Articular chondrocyte of knee joint (primary cell): ENCODE measurements at places on chromosomes 2 and 18. TPM values are rescaled to one million over a fixed set of nuclear protein-coding genes. Genes with fewer than 3 reads are reported as not detected.

The MYO7B gene
- total RNA-seq = 0.11 and 0.13 TPM in 2 replicates

The SPEG gene
- total RNA-seq = 18.6 and 28.7 TPM in 2 replicates

The CHN1 gene
- 4.7 and 11.5 TPM in 2 replicates for total RNA-seq

The CYRIA gene
- 25.9 and 27.8 TPM in 2 replicates for total RNA-seq

The FOXI3 gene
- not detected in 2 replicates for total RNA-seq

The REG3A gene
- total RNA-seq = not detected in 2 replicates

The SKOR2 gene
- total RNA-seq = not detected in 2 replicates

The GPR155 gene
- 4.1 and 5.8 TPM in 2 replicates for total RNA-seq

The EGR4 gene
- total RNA-seq = not detected in 2 replicates

The RRM2 gene
- 20.0 and 32.1 TPM in 2 replicates for total RNA-seq

The MAP2 gene
- total RNA-seq = under 0.01 and 0.54 TPM in 2 replicates

The DAW1 gene
- 0.13 and 0.22 TPM in 2 replicates for total RNA-seq

The PRKAG3 gene
- total RNA-seq = 0.11 and 0.39 TPM in 2 replicates

The CCBE1 gene
- total RNA-seq = 49.1 and 62.2 TPM in 2 replicates

The TNFAIP6 gene
- 142 and 572 TPM in 2 replicates for total RNA-seq

The CACNB4 gene
- 93.8 and 102 TPM in 2 replicates for total RNA-seq

The DNAJB2 gene
- total RNA-seq = 36.3 and 50.0 TPM in 2 replicates

The RNF138 gene
- total RNA-seq = 25.9 and 26.0 TPM in 2 replicates

The FAM210A gene
- total RNA-seq = 21.8 and 30.8 TPM in 2 replicates

The TCF7L1 gene
- 6.1 and 6.9 TPM in 2 replicates for total RNA-seq

The SERPINB8 gene
- 19.6 and 21.8 TPM in 2 replicates for total RNA-seq

The COLEC12 gene
- 28.0 and 38.5 TPM in 2 replicates for total RNA-seq

The PLEK gene
- total RNA-seq = 0.13 and 0.32 TPM in 2 replicates

The KLHL29 gene
- 13.1 and 14.1 TPM in 2 replicates for total RNA-seq

The PLGLB2 gene
- total RNA-seq = 2.6 TPM in 2 replicates

The CTLA4 gene
- not detected in 2 replicates for total RNA-seq

The DNAH7 gene
- 2.7 and 5.2 TPM in 2 replicates for total RNA-seq

The SERPINB10 gene
- total RNA-seq = not detected in 2 replicates

The SCYGR4 gene
- total RNA-seq = 0.11 TPM in 1 of 2 replicates, not detected in the other

The TMEM178A gene
- 0.26 and 1.7 TPM in 2 replicates for total RNA-seq

The EPAS1 gene
- 297 and 319 TPM in 2 replicates for total RNA-seq

The CYS1 gene
- total RNA-seq = 5.0 and 8.3 TPM in 2 replicates

The COLEC11 gene
- total RNA-seq = 0.32 TPM in 1 of 2 replicates, not detected in the other

The RAX gene
- total RNA-seq = not detected in 2 replicates

The MRPS5 gene
- total RNA-seq = 30.2 and 30.6 TPM in 2 replicates

The CD207 gene
- total RNA-seq = not detected in 2 replicates

The ARMC9 gene
- total RNA-seq = 53.9 and 72.4 TPM in 2 replicates

The CXXC1 gene
- 20.0 and 27.2 TPM in 2 replicates for total RNA-seq

The SFT2D3 gene
- total RNA-seq = 5.2 and 6.0 TPM in 2 replicates

The MSTN gene
- total RNA-seq = 0.13 and 0.32 TPM in 2 replicates

The IL1F10 gene
- total RNA-seq = not detected in 2 replicates

The SSB gene
- total RNA-seq = 154 and 171 TPM in 2 replicates

The ERCC3 gene
- total RNA-seq = 33.9 and 36.1 TPM in 2 replicates

The TSPYL6 gene
- under 0.01 TPM in 1 of 2 replicates, not detected in the other for total RNA-seq

The SLC4A5 gene
- 2.2 and 2.7 TPM in 2 replicates for total RNA-seq

The FAM124B gene
- 0.13 and 0.22 TPM in 2 replicates for total RNA-seq

The KLHL41 gene
- 0.54 and 0.91 TPM in 2 replicates for total RNA-seq

The OSBPL6 gene
- 3.7 and 5.4 TPM in 2 replicates for total RNA-seq

The IRS1 gene
- total RNA-seq = 31.0 and 33.8 TPM in 2 replicates

The LMAN2L gene
- 16.9 and 17.1 TPM in 2 replicates for total RNA-seq

The RAB6C gene
- not detected in 2 replicates for total RNA-seq

The CNDP1 gene
- total RNA-seq = 0.11 and 0.26 TPM in 2 replicates
